Stimulated activated CD8-positive, alpha-beta memory T cell treated with anti-CD3 and anti-CD28 coated beads, Interleukin-15, amount 100 ng/mL, for 4 hours (primary cell): ENCODE measurements at places on chromosomes 16 and 17.

DNA sequence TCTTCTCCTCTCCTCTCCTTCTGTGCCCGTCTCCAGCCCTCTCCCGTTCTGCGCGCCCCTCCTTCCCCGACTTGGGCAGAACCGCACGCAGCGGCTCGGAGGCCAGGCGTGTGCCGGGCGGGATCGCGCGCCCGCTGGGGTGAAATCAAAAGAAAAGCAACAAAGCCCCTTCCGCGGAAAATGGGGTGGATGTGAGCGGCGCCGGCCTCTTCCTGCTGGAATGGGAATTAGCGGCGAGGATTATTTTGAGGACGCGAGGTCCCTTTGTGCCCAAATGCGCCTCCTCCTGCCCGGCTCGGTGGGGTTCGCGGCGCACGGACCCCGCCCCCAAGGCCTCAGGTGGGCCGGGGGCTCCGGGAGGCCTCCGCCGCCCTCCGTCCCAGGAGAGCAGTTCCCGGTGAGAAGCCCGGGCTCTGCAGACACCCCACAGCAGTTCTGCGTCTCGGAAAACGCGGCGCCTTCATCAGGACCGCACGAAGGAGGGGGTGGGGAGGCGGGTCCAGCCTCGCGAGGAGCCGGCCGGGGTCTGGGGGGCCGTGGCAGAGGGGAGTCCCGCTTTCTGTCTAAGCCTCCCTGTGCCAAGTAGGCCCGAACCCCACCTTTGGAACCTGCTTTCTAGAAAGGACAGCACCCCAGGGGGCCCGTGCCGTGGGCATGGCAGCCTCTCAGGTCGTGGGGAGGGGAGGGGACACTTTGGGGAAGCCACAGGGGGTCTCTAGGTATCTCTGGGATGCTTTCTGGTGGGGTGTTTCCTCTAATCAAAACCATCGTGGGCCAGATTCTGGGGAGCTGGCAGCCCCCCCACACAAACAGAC is 91.0 kb upstream of the CBX4 start:
- DNase-seq = no peak

DNA sequence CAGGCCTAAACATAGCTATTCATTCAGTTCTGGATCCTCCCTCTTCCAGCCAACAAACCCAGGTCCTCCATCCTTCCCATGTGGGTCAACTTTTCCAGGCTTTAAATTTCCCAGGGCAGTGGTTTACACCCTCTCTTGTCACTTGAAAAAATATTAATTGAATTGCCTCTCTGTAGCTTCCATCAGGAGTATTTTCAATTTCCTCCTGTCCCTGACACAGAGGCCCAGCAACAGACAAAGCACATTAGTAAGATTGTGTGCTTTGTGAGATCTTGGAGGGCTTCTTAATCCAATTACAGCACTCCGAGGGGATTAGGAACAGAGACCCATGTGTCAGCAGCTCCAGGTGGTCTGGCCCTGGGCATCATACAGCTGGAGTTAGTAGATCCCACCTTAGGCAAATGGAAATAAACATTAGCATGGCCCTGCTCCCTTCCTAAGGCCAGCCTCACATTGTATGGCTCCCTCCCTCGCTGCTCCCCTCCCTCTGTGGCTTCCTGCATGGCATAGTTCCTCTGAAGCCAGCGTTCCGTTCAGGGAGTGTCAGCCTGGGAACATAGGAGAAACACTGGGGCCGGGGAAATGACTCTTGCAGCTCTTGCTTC is 132.7 kb upstream of the HSBP1 start:
- no peak for DNase-seq

DNA sequence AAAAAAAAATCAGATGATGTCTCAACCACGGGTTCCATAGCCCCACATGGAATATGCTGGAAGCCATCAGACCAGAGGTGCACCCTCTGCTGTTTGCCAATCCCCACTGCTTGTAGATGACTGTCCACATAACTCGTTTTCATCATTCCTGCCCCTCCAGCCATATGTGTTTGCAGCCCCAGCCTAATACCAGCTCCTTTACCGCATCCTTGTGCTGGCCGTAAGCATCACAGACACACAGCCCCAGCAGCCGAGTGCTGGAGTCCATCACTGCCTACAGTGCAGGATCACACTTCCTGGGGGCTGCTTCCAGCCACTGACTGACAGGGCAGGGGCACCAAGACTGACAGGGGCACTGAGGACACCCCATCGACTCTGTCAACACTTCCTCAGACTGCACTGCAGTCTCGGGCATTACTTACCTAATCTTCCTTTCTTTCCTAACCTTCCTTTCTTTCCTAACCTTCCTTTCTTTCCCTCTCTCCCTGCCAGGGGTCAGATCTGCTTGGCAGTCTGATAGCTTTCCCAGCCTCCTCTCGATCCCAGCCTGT is 5.0 kb downstream of the RCVRN start:
- DNase-seq = no peak

DNA sequence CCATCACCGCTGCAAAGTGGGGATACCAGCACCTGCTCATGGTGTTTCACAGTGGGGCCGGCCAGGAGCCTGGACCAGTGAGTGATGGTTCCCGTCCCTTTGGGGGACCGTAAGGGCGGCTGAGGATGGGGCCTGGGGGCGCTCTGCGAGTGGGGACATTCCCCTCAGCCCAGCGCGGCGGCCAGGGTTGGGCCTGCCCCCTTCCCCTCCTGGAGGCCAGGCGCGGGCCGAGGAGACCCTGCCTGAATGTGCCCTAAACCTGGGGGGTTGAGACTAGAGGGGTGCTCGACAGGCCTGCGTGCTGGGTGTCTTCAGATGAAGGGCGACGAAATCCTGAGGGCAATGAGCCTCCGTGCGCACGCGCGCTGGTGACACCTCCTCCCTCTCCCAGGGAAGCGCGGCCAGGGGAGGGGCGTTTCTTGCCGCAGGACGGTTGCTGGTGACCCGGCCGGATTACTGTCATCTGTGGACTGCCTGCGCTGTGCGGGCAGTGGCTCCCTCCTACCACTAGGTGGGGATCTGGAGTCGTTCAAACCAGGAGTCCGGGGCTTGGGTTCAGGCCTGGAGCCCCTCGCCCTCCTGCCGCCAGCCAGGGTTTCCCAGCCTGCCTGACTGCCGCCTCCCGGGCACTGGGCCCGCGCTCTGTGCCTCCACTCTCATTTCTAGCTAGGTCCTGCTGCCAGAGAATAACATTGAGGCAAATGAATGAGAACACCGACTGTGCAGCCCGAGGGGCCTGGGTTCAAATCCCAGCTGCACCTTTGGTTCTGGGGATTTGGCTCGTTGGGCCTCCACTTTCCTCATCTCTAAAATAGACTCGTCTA is 17.1 kb downstream of the TBX2 start:
- peak; percentile 23 for DNase-seq

DNA sequence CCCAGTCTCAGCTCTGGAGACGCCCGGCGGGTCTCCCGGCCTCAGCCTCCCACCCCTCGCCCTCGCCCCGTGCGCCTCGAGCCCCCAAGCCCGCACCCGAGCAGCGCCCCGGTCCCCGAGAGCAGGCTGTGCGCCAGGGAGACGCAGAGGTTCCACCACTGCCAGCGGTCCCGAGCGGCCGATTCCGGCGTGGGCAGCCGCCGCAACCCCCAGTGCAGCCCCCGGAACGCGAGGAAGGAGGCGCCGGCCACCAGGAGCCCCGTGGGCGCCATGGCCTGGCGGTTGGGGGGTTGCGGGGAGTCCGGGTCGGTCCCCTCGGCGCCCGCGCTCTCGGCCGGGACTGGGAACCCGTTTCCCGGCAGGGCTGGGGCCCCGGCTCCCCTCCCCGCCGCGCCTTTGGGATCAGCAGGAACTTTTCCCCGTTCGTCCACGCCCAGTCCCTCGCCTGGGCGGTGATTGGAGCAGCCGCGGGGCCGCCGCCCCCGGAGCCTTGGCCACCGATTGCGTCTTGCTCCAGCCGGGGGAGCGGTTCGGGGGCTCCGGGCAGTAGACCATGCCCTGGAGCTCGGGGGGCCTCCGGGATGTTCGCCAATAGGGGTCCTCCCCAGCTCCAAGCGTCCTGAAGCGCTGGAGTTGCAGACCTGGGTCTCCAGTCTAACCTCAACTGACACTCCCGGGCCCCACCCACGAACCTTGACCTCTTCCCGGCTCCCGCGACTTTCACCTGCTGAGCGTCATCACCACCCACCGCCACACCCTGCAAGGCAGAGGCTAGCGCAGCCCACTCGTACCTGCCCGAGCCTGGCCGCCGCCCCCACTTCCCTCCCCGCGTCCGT is at the start of gene TLCD2:
TSS of gene TLCD2 (minus strand) at position 407 of the 836 bp plus-strand sequence. CDS start at position 272, 135 bp downstream.
- no peak for DNase-seq

GRCh38 chr16:47716571-47716970 is 255.4 kb downstream of the PHKB start:
- no peak for DNase-seq

- peak; percentile 47 for DNase-seq
Measured at GRCh38 chr16:70430667-70431536, 8.0 kb downstream of the ST3GAL2 start.

- no peak for DNase-seq
Measured at GRCh38 chr17:78127239-78127887, 1.2 kb downstream of the TMC6 start.

DNA sequence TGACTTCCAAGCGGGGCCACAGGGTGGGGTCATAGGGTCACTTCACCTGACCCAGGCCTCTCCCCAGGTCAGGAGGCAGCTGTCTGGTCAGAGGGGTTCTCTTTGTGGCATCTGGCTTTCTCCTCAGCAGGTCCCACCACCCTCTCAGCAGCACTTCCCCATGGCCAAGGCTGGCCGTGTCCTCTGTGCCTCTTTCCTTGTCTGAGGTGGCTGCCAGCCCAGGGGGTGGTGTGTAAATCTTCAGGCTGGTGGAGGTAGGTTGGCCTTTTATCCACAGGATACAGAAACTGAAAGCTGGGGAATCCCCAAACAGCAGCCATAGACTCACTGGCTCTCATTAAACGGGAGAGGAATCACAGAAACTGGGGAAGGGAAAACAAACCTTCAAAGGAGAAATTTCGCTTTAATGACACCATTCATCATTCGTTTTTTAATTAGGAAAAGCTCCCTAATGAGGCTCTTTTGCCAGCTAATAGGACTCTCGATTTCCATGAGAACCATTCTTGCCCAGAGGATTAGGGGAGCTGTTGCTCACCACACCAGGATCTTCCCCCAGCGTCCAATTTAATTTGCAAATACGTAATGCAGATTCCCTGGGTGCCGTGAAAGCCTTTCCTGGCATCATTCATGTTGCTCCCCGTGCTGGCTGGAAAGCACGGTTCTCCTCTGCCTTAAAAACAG is 18.0 kb downstream of the C17orf75 start:
- DNase-seq = no peak

DNA sequence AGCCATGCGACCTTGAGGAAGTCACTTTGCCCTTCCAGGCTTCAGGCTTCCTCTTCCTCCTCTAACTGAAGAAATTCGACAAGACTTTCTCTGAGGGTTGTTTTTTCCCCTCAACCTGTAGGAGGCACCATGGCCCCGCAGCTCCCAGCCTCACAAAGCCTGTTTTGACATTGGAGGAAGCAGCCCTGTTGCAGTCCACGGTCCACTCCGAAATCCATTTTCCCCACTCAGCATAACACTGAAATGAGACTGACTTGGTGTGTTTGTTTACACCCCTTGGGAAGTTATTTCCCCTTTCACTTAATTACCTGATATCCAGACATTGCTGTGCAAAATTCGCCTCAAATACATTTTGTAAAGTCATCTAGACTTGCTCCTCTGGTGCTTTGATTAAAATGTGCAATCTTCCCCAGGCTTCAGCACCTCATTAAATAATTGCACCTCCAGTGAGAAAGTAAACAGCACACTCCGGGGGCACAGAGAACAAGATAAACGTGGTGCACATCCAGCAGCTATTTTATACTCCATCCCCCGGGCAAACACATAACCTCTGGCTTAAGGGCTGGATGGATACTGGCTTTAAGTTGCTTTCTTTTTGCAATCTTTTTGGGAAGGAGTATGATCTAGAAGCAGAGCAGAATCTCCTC is 41.4 kb upstream of the PIRT start:
- no peak for DNase-seq

- DNase-seq = no peak
Measured at GRCh38 chr17:43846963-43847371, at the start of gene CD300LG. TSS of gene CD300LG (plus strand) at chr17:43847176. CDS start at chr17:43847217, 41 bp downstream.

DNA sequence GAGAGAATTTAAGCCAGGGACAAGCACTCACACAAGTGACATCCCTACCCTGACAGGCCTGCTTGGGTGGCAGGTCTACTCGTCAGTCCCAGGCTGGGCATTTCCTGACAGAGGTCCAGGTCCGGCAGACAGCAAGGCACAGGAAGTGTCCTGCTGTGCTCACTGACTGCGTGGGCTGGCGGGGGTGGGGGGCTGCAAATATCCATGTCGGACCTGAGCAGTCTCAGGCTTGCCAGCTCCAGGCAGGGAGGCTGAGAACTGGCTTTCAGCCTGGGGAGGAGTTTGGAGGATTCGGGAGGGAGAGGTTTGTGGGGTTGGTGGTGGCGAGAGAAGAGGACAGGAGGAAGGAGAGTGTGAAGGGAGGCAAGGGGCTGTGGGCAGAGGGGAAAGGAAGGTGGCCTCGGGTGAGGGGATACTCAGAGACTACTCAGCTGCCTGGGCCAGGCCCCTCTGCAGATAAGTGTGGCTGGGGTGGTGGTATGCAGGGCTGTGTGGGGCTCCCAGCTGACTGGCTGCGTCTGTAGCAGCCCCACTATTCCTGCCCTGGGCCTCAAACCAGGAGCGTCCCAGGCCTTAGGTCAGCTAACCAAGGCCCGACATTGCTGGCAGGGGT is 7.8 kb downstream of the HIC1 start:
- no peak for DNase-seq

GRCh38 chr16:27579087-27579980 is 29.4 kb downstream of the KATNIP start:
- no peak for DNase-seq

DNA sequence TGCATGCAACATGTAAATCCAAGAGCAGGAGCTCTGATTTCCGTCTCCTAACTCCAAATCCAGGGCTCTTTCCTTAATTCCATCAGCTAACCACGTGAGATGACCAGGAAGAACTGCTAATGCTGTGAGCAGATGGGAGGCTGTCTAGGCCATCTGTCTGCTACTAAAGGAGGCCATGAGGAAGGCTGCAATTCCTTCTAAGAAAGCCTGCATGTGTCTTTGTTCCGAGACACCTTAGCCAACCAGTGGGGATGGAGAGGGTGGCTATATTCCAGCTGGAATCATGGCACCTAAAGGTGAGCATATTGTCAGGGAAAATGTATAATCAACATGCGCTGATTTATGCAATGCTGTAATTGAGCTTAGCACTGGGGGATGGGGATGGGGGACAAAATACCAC is 267.2 kb upstream of the CDH5 start:
- DNase-seq = no peak

DNA sequence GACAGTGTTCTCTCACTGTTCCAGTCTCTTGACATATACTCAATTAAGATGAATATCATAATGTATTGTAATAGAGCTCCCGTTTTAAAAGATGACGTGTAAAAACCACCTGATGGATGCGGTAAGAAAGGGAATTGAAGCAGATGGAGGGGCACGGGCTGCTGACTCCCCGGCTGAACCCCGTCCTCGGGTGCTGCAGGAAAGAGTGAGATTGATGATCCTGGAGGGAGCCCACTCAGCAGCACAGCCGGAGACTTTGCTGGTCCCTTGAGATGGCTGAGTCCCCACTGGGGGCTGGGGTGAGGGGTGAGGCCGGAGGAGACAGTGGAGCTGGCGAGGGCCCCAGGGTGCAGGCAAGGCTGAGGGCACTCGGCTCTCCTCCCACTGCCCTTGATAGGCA is 217.4 kb downstream of the RPTOR start:
- DNase-seq = no peak

- no peak for DNase-seq
Measured at GRCh38 chr17:44345454-44346026, 438 bp downstream of the GRN start.
